ENCODE measurements at places on chromosomes 7 and 10. TPM values are rescaled to one million over a fixed set of nuclear protein-coding genes. Genes with fewer than 3 reads are reported as not detected.

GRCh38 chr10:125011171-125011925, 69.4 kb downstream of the ZRANB1 start:
- DNase-seq = no peak

The SKIDA1 gene
- total RNA-seq = 0.40 TPM

The NFKB2 gene
- total RNA-seq = 64.7 TPM

- no peak for DNase-seq
These were observed 122.4 kb upstream of the NPS start for GRCh38 chr10:127426746-127427145.

GRCh38 chr10:117004227-117005025, 561 bp downstream of the SHTN1 start:
- DNase-seq = peak; percentile 59

DNA sequence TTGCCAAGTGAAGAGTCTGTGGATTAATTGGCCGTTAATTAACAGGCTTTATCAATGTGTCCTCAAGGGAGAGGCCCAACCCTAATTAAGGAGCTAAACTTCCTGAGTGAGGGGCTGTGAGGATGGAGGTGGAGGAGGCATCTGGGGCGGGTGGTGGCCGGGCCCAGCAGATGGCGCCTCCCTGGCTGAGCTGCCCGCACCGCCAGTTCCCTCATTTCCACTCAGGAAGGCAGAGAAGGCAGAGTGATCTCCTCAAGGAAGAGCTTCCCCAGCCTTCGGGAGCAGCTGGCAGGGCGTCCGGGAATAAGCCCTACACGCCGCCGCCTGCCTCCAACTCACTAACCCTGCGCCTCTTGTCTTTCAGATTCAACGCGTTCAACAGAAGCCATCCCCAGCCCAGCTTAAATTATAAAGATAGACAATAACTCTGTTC, 112.2 kb downstream of the CYTH3 start:
- peak; percentile 58 for DNase-seq

GRCh38 chr10:91907914-91908336, 1.4 kb downstream of the FGFBP3 start:
- DNase-seq = no peak

DNA sequence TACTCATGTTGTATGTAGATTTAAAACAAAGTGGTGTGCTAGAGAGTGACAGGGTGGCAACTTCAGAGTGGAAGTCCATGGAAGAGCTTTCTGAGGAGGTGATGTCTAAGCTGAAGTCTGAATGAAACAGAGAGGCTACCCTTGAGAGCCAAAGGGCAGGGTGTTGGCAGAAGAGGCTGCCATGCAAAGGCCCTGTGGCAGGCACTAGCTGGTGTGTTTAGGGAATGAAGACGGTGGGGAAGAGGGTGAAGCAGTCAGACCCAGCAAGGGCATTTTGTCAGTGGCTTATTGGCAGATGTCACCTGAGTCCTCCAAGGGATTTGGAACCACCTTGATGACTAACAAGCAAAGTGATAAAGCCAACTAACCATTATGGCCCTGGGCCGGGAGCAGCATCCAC, 3.7 kb upstream of the CAMK2B start:
- no peak for DNase-seq

DNA sequence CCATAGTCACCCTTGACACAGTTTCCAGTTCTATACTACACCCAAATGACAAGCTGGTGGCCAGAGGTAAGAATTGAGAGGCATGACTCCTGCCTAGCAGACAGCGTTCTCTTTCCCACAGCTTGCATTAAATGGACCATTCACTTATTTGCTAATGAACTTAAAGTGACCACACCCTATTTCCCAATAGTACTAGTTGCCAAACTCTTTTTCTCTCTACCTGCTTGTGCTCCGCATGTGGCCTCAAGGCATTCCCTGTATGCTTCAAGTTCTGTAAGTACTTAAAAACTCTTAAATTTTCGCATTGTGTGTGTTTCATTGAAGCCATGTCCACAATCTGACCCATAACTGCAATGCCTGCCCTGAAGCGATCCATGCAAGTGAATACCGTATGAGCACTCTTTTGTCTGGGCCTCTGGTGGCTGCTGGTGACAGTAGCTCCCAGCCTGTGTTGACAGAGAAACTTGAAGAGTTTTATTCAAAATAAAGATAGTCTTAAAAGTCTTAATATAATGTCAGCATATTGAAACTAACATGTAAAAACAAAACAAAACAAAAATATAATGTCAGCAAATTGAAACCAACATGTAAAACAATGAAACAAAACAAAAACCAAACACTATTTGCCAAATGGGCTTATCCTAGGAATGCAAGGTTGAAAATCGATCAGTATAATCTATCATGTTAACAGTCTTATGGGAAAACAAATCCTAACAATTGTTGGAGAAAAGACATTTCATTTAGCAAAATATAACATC, 73.6 kb downstream of the CCSER2 start:
- no peak for DNase-seq

The PTN gene
- total RNA-seq = 0.54 TPM

DNA sequence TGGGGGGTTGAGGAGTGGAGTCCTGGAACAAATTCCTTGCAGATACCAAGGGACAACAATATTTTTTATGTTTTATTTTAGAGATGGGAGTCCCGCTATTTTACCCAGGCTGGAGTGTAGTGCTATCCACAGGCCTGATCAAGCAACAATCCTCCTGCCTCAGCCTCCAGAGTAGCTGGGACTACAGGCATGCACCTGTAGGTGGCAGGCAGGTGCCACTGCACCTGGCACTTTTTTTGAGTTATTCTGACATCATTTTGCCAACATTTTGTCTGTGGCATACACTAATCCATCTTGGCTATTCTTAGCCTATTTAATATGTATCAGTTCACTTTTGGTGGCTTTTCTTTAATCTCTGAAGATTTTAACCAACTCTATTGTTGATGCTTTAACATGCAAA, 317.8 kb upstream of the MTPN start:
- DNase-seq = no peak

GRCh38 chr7:7112868-7113267, 69.5 kb upstream of the C1GALT1 start:
- DNase-seq = no peak

DNA sequence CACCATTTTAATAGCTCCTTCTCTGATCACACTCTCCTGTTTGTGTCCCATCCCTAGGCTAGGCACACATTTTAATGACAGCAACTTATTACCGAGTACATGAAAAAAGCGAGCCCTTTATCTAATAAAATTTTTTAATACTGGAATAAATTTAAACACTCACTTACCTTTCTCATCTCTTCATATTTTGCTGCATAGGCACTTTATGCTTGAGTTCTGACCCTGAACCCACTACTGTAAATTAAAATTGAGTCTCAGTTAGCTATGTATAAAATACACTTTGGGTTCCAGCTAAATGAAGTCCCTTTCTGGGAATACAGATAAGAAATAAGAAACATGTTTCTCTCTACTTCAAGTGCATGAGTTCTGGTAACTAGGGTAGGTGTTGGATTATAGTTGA, 104.6 kb downstream of the HECW1 start:
- DNase-seq = no peak

DNA sequence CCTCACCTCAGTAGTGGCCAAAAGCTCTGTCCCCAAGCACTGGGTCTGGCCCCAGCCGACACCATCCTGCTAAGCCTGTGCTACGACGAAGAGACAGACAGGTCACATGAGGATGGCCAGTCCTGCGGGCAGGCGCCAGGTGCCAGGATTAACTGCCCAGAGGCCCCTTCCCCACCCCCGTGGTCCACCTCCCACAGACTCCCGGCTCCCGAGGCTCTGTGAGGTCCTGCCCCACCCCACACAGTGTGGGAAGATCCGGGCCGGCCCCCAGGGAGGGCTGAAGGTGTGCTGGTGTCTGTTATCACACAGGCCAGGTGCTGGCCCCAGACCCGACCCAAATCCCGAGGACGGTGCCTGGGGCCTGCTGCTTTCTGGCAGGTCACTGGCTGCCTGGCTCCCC, 27.2 kb downstream of the CYP2W1 start:
- DNase-seq = no peak

GRCh38 chr10:14926722-14927416, 27.0 kb downstream of the DCLRE1C start:
- DNase-seq = no peak

The NCF1 gene
- not detected for total RNA-seq

The GPR158 gene
- total RNA-seq = not detected

DNA sequence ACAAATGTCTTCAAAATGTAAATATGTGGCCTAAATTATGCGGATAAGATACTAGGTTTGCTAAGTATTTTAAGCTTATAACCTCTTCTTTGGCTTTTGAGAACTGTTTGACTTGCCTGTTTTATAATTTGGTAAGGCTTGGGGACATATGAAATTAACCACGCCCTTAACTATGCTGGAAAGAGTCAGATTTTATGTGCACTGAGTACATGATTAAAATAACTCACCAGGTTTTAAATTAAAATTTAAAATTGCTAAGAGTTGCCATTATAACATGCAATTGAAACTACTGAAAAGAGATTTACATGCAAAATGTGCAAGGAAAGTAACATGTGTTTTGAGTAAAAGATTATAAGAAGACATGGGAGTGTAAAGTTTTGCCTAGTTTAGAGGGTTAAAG, 141.9 kb downstream of the WDR11 start:
- no peak for DNase-seq

DNA sequence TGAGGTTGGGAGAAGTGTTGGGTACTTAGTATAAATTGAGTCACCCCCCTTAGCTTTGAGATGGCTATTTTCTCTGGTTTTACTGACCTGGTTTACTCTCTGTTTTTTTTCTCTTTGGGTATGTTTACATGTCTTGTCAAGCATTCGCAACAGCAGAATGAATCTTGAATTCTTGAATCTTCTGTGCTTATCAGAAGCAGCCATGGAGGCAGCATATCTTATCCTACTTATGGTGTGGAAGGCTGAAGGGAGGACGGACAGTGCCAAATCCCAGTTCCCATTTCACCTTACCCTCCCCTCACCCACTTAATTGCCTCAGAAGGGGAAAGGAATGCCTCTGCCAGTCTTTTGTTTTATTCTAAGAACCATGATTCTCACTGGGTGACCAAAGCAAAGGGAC, 3.7 kb downstream of the SND1 start:
- DNase-seq = no peak

- DNase-seq = no peak
These were observed 654.4 kb downstream of the LRMDA start for GRCh38 chr10:76085817-76086167.

- no peak for DNase-seq
These were observed 37.0 kb upstream of the MINDY3 start for GRCh38 chr10:15897287-15897686.

The GRID1 gene
- total RNA-seq = 0.10 TPM

The WEE2 gene
- total RNA-seq = not detected

DNA sequence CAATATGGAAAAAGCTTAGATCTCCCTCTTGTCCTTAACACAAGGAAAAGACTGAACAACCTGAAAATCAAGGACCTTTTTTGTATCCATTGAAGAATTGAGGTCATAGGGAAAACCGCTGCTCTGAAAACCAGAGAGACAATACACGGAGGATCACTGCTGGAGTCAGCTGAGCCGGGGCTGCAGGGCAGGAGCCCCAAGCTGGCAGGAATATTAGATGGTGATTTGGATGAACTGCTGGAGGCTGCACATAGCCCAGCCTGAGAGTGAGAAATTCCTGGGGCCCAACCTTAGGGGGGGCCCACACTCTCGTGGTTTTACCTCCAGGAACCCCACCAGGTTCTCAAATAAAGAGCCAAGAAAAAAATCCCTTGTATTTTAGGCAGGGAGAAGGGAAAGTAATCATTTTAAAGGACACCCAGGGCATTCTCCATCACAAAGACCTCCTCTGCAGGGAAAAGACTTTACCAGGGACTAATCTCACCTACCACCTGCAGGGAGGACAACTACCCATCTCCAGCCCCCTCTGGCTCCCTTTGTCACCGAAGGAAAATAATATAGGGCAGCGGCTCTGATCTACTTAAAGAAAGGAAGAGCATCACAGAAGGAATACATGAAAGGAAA, 55.4 kb upstream of the RNF32 start:
- DNase-seq = no peak

The JCAD gene
- 0.54 TPM for total RNA-seq

The FAM237B gene
- total RNA-seq = not detected
